Stimulated activated CD4-positive, alpha-beta T cell treated with anti-CD3 and anti-CD28 coated beads, TNF-alpha, amount 100 ng/mL, for 1 hour (primary cell): ENCODE measurements at places on chromosomes 1 and 21.

GRCh38 chr1:204726478-204726877 is 40.9 kb upstream of the LRRN2 start:
- DNase-seq = no peak

DNA sequence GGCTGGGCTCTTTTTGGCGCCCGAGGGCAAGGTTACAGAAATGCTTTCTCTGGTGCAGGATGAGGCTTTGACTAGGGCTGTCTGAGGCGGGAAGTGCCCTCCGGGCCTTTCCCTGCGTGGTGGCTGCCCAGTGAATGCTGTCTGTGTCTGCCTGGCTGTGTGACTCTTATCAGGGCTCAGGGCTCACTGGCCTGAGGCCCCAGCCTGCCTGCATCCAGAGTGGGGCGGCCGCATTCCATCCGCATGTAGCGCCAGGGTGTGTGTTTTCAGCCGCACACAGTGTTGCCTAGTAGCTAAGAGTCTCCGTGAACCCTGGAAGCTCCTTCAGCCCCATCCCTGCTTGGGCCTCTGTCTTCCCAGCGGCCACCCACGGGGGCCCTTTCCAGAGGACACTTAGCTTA is 59.1 kb downstream of the FAAP20 start:
- DNase-seq = no peak

DNA sequence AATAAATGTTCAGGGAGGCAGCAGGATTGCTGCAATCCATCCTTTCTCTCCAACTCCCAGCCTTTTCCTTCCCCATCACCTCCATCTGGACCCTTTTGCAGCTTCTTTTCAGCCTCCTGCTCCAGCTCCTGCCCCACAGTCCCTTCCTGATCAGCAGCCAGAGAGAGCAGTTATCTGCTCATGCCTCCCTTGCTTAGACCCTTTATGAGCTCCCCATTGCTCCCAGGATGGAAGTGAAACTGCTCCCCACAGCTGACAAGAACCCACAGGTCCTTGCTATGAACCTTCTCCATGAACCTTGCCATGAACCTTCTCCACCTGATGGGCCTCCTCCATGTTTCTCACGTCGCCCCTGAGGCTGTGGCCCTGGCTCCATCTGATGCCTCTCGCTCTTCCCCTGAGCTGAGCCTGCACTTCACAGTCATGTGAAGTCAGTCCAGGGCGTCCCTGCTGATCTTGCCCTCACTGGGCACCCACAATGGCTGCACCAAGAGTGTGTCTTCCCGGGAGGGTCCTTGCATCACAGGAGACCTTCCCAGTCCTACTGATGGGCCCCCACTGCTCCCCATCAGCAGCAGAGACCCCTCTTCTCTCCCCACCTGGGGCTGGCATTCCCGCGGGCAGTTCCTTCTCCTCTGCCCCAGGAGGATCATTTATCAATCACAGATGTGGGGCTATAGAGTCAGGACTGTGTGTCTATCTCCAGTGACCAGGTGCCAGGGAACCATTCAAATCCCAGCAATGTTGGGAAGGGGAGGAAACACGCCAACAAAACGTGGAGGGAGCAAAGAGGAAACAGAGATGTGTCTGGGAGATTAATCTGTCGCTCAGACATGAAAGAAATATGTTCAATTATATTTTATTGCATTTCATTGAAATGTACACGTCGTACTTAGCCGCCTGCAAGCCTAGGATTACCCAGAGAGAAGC is 73.1 kb downstream of the MATN1 start:
- no peak for DNase-seq

- DNase-seq = no peak
These were observed 84.8 kb upstream of the BTG3 start for GRCh38 chr21:17697473-17697872.
